ENCODE measurements at places on chromosomes 16 and 17.

GRCh38 chr16:57764341-57765159 lies 29.0 kb downstream of the KATNB1 start:
- DNase-seq = peak; percentile 81

DNA sequence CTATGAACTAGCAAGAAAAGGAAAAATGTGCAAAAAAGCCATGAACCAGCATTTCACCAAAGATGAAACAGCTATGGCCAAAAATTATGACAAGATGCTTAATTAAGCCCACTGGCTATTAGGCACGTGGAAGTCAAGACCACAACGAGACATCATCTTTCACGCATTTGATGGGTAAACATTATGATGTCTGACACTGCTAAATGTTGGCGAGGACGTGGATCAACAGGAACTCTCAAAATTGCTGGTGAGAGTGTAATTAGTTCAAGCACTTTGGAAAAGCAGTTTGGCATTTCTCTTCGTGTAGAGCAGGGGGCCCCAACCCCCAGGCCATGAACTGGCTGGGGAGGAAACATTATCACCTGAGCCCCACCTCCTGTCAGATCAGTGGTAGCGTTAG lies 39.6 kb upstream of the ADGRG1 start:
- no peak for DNase-seq

DNA sequence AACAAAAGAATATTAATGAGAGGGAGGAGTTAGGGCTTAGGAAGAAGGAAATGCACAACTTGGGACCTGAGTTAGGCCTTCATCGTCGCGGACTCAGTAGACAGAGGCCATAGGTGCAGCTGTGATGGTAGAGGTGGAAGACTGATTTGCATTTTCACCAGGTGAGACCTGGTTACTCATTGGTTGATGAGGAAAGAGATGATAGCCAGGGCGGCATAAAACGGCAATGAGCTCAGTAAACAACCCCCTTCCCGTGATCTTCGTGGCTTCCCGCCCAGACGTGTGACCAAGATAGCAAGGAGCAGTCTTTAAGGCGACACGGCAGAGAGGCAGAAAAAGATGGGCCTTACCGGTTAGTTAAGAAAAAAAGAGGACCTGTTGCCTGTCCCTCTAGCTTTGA lies at the start of gene TMC5:
TSS of gene TMC5 (plus strand) at position 244 of the 400 bp plus-strand sequence. CDS start 22,156 bp downstream, outside the sequence.
- no peak for DNase-seq

DNA sequence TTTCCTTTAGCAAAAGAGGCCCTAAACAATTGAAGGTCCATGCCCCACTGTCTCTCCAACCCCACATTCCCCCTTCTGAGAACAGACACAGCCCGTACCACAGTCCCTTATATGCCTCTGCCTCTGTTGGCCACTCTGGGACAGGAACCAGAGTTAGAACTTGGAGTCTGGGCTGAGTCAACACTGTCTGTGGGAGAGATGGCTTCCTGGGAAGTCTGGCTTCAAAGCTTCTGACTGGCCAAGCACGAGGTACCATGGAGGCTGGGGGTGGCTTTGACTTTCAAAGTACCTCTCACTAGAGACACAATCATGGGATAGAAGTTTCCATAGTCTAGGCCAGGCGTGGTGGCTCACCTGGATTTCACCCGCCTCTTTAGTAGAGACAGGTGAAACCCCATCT lies 14.9 kb upstream of the SPOP start:
- no peak for DNase-seq

DNA sequence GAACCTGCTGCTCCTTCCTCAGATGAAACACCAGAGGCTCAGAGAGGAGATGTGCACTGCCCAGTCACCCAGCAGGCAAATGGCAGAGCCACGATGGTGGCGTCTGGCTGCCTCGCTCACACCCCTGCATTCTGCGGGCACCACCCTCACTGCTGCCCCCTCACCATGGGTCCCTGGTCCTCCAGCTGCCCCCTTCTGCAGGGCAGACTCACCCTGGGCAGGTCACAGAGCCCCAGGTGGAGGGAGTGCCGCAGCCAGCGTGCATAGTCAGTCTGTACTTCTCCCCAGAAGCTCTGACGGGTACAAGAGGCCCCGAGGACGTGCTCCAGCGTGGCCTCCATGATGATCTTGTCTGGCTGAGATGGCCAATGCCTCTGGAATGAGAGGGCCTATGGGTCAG lies 52.9 kb downstream of the RMI2 start:
- no peak for DNase-seq

- peak; percentile 49 for DNase-seq
Measured at GRCh38 chr16:84631886-84632285, 14.0 kb upstream of the COTL1 start.

DNA sequence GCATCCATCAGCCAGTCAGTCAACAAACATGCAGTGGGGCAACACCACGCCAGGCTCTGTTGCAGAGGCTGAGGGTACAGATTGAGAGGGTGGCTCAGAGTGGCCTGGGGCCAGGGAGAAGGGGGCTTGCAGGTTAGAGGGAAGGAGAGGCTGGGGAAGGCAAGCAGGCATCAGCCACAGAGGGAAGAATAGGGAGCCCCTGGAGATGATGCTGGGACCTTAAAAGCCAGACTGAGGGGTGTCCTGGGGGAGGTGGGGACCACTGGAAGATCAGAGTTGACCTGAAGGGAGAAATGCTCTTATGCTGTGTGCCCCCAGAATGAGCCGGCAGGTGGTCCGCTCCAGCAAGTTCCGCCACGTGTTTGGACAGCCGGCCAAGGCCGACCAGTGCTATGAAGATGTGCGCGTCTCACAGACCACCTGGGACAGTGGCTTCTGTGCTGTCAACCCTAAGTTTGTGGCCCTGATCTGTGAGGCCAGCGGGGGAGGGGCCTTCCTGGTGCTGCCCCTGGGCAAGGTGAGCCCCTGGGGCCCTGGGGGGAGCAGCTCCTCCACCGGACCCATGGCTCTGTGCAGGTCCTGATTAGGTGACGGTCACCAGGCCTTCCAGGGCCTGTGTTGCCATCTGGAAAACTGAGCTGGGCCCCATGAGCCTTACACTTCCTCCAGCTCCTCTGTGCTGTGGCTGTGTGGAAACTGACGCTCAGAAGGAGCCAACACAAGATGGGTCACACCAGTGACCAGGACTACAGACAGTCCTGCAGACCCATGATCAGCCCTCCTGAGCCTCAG lies 1.7 kb downstream of the CORO1A start:
- DNase-seq = no peak

- DNase-seq = no peak
Measured at GRCh38 chr17:77724876-77725615, 233.5 kb upstream of the TNRC6C start.

DNA sequence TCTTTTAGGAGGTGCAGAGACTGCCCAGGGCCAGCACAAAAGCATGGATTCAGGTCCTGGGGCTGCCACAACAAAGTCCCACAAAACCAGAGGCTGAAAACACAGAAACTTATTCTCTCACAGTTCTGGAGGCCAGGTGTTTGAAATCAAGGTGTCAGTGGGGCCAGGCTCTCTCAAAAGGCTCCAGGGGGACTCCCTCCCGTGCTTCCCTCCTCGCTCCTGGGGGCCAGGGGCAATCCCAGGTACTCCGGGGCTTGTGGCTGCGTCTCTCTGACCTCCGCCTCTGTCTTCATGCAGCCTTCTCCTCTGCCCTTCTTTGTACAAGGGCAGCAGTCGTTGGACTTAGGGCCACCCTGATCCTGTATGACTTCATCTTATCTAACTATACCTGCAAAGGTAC lies 8.3 kb upstream of the RBFOX3 start:
- no peak for DNase-seq

DNA sequence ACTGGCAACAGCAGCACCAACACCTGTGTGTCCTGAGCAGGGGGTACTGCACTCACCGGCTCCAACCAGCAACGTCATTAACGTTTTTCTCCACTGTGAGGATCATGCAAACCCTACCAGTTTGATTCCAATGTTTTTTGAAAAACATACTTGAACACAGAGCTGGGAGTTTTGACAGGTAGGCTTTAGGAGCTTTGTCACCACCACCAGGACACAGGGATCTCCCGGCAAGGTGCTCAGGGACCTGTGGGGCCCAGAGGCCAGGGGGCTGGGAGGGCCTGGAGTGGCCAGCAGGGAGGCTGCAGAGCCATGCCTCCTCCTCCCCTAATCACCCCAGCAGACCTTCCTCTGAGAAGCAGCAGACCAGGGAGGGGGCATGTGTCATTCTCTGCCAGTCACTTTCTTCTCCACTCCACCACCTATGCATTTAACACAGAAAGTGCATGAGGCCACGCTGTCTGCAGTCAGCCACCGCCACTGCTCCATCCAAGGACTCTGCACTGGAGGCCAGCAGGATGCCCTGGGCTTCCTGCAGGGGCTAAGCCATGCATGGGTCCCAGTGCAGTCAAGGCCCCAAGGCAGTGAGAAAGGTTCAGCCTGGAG lies 768.2 kb downstream of the KCNJ18 start:
- DNase-seq = no peak

GRCh38 chr17:72305472-72305871 lies 184.7 kb downstream of the SOX9 start:
- DNase-seq = no peak

- DNase-seq = no peak
Measured at GRCh38 chr17:48869821-48870318, 22.7 kb upstream of the ATP5MC1 start.

DNA sequence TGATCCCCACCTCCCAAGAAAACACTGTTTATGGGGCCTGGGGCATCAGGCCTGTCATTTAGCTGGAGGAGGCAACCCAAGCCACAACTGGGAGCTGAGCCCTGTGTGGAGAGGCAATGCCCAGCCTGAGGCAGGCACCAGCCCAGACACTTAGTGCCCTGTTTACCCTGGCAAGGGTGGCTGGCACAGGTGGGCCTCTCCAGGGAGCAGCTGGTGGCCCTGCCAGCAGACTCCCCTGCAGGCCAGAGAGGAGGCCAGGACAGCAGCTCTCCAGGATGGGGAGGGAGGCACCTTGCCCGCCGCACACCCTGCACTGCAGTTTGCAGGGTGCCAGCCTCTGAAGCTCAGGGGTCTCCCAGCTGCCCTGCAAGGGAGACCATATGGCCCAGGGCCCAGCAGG lies 9.1 kb upstream of the TMEM92 start:
- no peak for DNase-seq

DNA sequence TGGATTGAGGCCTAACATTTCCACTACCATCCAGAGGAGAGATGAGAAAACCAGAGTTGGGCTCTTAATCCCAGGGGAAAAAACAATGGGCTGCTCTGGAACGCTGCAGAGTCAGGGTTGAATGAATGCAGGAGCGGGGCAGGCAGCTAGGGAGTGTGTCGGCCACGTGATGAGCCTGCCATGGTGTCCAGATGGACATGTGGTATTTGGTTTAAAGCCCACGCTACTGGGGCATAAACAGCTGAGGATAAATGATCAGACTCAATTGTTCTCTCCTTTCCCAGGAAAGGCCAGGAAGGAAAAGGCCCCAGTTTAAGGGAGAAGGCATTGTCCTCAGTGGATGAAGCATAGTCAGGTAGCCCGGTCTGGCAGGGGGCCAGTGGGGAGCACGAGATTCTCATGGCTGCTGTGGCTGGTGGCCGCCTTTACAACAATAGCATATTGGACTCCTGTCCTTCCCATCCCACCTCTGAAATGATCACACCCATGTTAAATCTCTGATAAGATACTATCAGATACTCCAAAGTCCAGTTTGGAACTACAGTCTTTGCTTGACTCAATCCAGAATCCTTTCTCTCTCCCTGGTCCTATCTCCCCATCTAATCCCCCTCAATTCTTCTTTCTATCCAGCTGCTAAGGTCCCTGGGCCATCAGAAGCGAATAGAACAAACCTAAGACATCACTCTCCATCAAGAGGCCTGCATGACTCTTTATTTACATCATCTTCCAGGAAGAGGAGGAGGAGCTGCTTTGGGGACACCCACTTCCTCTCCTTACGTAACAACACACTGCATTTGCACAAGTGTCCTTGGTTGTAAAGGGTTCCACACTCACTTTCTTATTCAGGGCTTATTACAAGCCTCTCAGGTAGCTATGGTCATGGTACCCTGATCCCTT lies 20.4 kb downstream of the CA4 start:
- DNase-seq = peak; percentile 81

DNA sequence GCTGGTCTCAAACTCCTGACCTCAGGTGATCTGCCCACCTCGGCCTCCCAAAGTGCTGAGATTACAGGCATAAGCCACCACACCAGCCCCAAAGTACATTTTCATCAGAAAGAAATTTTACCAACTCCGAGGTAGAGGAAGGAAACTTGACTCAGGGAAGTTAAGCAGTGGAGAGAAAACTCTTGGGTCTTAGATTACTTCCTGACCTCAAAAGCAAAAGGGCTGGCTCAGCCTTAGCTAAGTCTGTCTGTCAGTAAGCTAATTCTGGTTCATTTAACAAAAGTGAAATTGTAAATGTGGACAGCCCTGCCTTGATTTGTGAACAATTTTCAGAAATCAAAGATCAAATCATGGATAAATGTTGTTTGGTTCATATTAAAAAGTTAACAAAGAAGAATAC lies 30.6 kb downstream of the MAP2K6 start:
- DNase-seq = no peak

DNA sequence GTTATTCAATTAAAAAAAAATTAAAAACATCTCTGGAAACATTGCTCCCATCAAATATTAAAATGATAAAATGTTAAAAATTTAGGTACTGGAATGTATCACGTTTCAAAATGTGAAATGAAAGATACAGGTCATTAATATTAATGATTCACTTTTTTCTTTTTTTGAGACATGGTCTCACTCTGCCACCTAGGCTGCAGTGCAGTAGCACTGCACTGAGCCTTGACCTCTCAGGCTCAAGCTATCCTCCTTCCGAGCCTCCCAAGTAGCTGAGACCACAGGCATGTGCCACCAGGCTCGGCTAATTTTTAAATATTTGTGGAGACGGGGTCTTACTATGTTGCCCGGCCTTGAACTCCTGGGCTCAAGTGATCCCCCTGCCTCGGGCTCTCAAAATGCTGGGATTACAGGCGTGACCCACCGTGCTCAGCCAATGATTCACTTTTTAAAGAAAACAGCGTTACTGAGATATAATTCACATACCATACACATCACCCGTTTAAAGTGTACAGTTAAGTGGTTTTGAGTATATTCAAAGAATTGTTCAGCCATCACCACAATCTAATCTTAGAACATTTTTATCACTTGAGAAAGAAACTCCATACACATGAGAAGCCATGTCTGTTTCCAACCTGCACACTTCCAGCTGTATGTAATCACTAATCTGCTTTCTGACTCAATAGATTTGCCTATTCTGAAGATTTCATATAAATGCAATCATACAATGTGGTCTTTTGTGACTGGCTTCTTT lies 19.1 kb upstream of the NETO2 start:
- no peak for DNase-seq

DNA sequence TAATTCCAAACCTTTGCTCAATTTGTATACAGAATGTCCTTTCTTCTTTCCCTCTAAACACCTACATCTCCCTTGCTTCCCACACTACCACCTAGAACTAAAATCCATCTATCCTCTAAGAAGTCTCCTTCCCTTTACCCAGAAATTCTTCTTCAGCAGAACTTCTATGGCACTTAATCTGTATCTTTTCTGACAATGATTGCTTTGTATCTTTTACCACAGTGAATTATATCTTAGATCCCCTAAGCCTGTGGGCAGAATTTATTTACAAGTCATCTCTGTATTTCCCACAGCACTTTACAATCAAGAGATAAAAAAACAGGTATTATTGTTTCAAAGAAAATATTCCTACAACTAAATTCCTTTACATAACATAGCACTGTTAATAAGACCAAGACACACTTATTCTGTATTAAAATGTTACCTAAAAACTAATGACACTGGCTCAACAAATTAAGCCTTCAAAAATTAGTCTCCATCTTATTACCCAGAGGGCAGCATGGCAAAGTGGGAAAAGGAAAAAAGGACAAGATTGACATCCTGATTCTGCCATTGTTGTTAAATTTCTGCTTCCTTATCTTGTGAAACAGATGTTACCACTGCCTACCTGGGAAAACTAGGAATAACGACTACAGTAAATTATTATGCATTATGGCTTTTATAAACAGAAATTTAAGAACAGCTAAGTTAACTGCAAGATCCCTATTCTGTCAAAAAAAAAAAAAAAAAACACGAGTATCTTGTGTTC lies 42.8 kb downstream of the KANSL1 start:
- no peak for DNase-seq

All from NB4 (cell line).